ENCODE measurements at places on chromosomes 7 and 10.

GRCh38 chr7:139914306-139915267, 85.5 kb downstream of the TBXAS1 start:
- DNase-seq: no peak

DNA sequence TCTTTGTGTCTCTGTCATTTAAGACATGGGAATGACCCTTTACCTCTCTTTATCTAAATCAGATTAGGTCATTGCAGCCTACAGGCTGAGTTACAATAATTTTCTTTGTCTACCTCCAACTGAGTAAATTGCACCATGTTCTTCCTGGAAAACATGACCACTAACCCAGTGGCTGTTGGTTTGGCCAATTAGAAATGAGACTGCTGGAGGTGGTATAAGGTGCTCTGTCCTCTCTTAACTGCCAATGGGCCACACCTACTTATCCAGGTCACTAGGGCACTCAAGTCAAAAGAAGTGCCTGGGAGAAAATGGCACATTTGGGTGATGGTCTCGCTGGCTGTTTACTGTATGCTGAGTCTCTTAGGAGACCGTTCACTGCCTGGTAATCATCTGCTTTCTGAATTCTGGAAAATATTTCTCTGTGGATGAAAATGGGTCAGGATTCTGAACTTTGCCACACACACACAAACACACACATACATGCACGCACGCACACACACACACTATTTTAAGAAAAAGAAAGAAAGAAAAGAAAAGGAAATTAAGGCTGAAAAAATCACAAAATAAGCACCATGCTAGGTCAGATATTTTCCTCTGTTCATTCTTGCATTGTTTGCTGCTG, 16.4 kb downstream of the STAMBPL1 start:
- DNase-seq: no peak

- DNase-seq: no peak
These were observed 164.2 kb upstream of the EEPD1 start for GRCh38 chr7:35988818-35989217.

- DNase-seq: no peak
These were observed 108.4 kb downstream of the SFMBT2 start for GRCh38 chr10:7302392-7302906.

GRCh38 chr10:75239096-75239790, 3.5 kb upstream of the COMTD1 start:
- no peak for DNase-seq
